ENCODE measurements at places on chromosomes 7 and 10.

- DNase-seq = no peak
These were observed 30.3 kb upstream of the PAX2 start for GRCh38 chr10:100715101-100715444.

DNA sequence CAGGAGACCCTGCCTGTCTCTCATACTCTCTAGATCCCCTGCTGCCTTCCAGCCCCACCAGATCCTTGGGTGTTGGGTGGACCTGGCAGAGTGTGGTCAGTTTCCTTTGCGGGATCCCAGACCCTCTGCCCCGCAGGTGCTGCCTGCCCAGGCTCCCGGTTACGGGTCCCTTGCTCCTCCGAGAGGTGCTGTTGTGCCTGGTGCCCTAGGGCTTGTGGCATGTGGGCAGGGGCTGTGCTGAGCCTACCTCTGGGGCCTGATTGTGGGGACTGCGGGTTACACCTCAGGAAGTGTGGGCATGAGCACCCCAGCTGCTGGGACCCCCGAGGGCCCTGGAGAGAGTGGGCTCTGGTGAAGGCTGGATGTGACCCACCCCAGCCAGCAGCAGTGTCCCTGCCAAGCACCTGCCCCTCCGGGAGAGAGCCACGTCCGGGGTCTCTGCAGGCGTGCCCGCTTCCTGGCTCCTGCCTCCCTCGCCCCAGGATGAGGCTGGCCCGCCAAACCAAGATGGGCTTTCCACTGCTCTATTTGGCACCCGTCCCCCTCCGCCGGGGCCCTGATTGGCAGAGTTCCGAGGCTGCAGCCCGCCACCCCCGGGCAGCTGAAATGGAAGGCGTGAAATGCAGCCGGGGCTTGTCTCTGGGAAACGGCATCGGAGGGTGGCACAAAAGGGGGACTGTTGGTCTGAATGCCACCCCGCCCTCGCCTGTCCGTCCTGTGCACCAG lies 17.0 kb downstream of the CLIP2 start:
- no peak for DNase-seq

DNA sequence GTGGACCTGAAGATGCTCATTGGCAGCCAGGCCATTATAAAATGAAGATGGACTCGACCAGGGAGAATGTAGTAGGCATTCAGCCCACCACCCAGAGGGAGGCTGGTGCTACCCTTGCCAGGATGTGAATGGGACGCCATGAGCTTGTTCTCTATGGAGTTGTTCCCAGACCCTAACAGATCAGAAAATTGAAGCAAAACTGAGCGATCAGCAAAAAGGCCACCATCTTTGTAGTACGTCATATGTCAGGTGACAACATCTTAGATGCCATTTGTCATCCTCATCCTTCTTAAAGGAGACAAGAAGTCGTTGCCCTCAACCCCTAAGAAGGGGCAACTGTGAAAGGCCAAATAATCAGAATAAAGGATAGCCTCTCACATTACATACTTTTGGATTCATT lies 61.7 kb downstream of the DOCK1 start:
- no peak for DNase-seq

DNA sequence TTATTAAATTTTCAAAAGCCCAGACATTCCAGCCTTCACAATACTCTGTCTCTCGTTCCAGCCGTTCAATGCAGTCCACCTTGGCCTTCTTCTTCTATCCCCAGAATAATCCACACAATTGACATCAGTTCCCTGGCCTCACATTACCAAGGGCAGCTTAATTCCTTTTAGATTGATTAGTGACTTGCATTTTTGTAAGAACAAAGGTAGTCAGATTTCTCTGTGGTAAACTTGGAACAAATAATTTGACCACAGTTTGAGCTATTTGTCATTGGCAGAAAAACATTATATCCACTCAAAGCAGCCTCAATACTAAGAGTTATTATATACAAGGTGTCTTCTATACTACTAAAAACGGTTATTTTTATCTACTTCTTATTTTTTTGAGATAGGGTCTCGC lies 5.1 kb upstream of the CYTH3 start:
- no peak for DNase-seq

GRCh38 chr7:144445590-144445989 lies 42.1 kb upstream of the NOBOX start:
- no peak for DNase-seq

- no peak for DNase-seq
These were observed 72.8 kb downstream of the FGFR2 start for GRCh38 chr10:121525251-121526134.

GRCh38 chr7:957418-958220 lies 3.1 kb upstream of the ADAP1 start:
- DNase-seq = no peak

DNA sequence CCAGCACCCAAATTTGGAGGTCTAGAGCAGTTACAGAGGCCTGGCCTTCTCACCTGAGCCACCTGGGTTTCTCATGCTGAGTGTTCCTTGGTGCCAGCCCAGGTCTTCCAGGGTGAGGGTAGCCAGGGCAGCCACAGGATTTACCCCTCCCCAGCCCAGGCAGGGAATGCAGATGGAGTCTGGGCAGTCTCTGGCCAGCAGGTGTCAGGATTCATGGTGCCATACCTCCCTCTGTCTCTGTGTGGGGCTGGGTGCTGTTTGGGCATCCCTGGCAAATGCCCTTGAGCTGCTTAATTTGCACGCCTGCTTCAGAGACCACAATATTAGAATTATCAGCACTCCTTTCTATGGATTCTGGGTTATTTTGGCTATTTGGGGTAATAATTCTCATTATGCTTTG lies 246.7 kb downstream of the GFRA1 start:
- DNase-seq = no peak

DNA sequence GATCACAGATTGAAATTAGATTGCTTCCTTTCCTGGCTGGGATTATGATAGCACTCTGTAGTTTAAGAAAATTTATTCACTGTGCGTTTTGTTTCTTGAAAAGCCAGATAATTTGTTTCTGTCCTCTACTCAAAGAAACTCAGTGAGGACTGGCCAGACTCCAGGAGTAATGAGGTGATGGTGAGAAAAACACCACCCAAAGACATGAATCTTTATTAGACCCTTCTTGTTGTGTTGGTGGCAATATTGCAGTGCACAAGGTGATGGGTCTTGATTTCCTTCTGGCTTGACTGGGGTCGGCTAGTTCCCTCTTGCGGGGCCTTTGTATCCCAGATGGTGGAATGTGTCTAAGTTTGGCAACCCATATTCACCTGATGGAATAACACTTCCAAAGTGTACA lies 756.8 kb downstream of the LRMDA start:
- DNase-seq = no peak

GRCh38 chr10:100655760-100656421 lies 89.5 kb upstream of the PAX2 start:
- no peak for DNase-seq

- DNase-seq = no peak
These were observed 14.7 kb upstream of the CAMK2G start for GRCh38 chr10:73889014-73889413.

- no peak for DNase-seq
These were observed 2.2 kb downstream of the OGDHL start for GRCh38 chr10:49759787-49760551.

DNA sequence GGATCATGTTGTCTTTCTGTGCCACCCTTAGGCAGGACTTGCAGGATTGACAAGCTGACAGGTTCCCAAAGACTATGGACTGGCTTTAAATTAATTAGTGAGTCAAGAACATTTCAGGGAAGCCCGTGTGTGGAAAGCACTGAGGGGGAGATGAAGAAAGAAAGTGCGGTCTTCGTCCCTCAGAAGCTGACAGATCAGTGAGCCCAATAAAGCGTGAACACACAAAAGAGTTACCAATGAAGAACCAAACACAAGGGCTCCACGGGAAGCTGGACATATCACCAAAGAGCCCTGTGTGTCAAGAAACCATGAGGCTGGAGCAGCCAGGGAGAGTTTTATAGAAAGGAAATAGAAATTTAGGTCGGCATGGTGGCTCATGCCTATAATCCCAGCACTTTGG lies 725.8 kb downstream of the PARD3 start:
- no peak for DNase-seq

GRCh38 chr7:79529214-79529880 lies 75.9 kb upstream of the MAGI2 start:
- no peak for DNase-seq

DNA sequence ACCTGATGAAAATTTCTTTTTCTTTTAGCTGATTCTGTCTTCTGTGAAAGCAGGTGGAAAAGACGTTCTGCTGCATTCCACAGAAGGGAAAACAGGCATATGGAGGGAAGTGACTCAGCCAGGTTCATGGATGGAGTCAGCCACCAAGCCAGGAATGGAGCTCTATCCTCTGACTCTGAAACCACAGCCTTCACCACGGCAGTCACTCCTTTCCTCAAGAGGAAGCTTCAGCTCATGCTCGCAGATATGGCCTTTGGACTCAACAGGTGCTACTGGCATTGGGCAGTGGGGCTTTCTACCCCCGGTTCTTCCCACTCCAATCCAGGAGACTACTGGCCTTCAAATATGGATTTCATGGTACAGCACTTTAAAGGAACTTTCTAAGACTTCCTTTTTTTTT lies 11.5 kb upstream of the PLAU start:
- no peak for DNase-seq

- DNase-seq = no peak
These were observed 4.1 kb downstream of the MMS19 start for GRCh38 chr10:97494151-97494550.
